ENCODE measurements at places on chromosomes 11 and 22.
A peak's percentile ranks its signal among the peaks of the same experiment; 100 is the strongest.

GRCh38 chr11:985848-986247 is 50.7 kb downstream of the MUC6 start:
- H3K27me3 ChIP-seq, result no peaks in the 10 kb centered on the region
- H3K4me1 ChIP-seq, result peaks cover 7% of the 10 kb centered on the region
- H3K36me3 ChIP-seq, result peaks cover 68% of the 10 kb centered on the region
- H3K27ac ChIP-seq, result no peak overlapping the region
- DNase-seq, result no peak

- H3K36me3 ChIP-seq, result no peaks in the 10 kb centered on the region
- no peak for DNase-seq
- H3K4me3 ChIP-seq, result no peak overlapping the region
- no peaks in the 10 kb centered on the region for H3K4me1 ChIP-seq
- no peaks in the 10 kb centered on the region for H3K27me3 ChIP-seq
Measured at GRCh38 chr22:49328118-49328475, 499.6 kb downstream of the BRD1 start.

DNA sequence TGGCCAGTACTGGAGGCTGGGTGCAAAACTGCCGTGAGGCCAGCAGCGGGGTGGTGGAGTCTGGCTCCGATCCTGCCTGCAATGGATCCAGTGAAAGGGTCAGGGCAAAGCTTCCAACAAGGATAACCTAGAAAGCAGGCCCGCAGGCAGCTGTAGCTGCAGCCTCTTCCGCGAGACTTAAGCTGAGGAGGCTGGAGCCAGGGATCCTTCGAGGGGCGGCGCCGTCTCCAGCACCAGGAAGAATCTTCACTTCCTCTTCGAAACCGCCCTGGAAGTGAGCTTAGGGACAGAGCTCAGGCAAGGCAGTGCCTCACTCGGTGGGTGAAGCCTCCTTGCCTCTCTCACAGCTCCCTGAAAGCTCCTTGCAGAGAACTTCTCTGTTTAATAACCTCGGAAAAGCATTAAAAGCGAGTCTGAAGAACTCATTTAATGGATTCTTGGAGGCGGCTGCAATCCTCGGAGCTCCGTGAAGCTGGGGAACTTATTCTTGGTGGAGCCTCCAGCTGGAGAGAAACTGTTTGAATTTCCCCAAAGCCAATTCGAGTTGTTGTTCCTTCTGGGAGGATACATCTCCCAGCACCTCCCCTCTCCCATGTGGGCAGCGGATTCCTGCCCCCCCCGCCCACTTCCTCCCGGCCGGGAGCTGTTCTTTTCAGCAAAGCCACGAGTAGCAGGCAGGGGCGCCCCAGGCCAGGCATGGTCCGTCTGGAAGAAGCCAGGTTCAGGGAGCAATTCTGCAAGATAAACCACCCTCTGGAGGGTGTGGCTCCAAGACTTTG is 169.9 kb downstream of the CTTN start:
- no peaks in the 10 kb centered on the region for H3K27me3 ChIP-seq
- H3K36me3 ChIP-seq, result no peaks in the 10 kb centered on the region
- peak overlapping the region; percentile 72 for H3K4me3 ChIP-seq
- H3K27ac ChIP-seq, result peak overlapping the region; percentile 47
- H3K4me1 ChIP-seq, result peaks cover 16% of the 10 kb centered on the region

GRCh38 chr22:50376085-50376651 is 33.0 kb downstream of the PPP6R2 start:
- H3K27ac ChIP-seq, result no peak overlapping the region
- no peak for DNase-seq
- peaks cover 40% of the 10 kb centered on the region for H3K36me3 ChIP-seq
- no peaks in the 10 kb centered on the region for H3K4me1 ChIP-seq

DNA sequence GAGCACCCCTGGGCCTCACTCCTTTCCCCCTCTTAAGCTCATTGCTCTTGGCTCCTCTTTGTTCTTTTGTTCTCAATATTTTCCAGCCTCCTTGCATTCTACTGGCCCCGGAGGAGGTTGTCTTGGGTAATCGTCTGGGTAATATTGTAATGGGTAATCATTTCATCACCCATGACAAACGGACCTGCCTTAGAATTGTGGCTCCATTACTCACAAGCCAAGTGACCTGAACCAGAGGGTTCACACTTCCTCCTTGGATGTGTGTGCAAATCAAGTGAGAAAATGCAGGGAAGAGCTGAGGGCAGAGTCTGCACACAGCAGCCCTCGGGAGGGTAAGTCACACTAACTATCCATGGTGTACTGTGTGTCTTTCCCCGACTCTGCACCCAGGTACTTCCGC is 305.0 kb downstream of the BUD13 start:
- no peaks in the 10 kb centered on the region for H3K27me3 ChIP-seq
- H3K4me1 ChIP-seq, result peaks cover 11% of the 10 kb centered on the region
- H3K36me3 ChIP-seq, result no peaks in the 10 kb centered on the region
- no peak overlapping the region for H3K4me3 ChIP-seq
- no peak overlapping the region for H3K27ac ChIP-seq

DNA sequence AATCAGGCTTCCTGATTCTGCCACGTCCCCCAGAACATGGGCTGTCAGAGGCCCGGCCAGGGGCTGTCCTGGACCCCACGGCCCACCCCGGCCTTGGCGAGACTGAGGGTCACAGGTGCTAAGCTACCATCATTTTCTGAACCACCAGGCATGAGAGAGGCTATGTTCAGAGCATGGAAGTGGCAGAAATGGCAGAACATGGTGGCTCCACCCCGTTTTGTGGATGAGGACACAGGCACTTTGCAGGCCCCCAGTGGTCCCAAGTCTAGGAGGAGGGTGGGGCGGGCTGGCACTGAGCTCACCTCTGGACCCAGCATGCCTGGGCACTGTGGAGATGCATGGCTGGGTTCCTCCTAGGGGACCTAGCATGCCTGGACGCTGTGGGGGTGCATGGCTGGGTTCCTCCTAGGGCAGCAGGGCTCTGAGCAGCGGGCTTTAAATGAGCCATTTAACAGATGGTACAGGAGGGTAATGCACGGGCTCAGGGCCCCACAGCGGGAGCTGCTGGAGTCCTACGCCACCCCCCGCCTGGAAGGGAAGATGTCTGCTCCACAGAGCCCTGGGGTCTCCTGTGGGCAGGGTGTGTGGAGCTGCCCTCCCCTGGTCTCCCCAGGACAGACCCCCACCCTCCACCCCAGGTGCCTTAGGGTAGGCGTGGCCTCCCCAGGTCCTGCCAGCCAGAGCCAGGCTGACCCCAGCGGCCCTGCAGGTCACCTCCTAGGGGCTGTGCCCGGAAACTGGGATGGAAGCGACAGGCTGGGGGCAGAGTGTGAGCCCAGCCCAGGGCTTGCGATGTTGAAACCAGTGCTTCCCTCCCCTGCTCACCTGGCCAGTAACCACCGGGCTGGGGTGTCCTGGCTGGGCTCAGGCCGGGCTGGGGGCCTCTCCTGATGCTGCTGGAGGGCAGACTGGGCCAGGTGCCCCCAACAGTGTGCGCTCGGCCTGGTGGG is 6.1 kb upstream of the MUC5AC start:
- no peak for DNase-seq
- H3K4me1 ChIP-seq, result no peaks in the 10 kb centered on the region
- H3K36me3 ChIP-seq, result no peaks in the 10 kb centered on the region
- H3K4me3 ChIP-seq, result no peak overlapping the region

DNA sequence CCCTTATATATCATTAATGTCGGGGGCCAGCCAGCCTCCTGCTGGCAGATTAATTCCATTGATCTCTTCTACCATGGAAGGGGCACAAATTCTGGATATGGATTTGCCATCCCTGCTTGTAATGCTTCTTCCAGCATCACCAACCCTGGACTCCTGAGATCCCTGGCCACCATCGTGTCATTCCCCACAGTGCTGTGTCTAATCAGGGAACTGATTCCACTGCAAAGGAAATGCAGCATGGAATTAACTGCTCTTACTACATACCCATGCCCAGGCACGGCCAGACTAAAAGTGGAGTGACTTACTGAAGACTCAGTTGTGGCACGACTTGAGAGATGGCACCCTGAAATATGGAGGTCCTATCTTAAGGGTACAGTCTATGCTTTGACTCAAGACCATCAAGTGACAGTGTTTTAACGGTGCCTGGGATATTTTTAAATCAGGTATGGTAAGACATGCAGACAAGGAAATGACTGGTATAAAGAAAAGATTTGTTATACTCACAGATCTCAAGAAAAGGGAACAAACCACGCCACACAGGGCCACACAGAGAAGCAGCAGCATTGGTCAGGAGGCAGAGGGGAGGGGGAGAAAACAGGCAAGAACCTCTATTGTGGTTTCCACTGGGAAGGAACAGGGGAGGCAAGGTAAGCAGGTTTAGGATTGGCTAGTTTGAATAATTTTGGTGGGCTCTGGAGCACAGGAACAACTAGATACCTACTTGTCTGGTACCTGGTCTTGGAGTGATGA is 65.1 kb downstream of the IGLL5 start:
- H3K27me3 ChIP-seq, result no peaks in the 10 kb centered on the region
- no peaks in the 10 kb centered on the region for H3K36me3 ChIP-seq
- no peak overlapping the region for H3K27ac ChIP-seq

GRCh38 chr11:1748636-1749394 is 1.6 kb downstream of the IFITM10 start:
- peaks cover 14% of the 10 kb centered on the region for H3K36me3 ChIP-seq
- peak overlapping the region; percentile 88 for H3K4me3 ChIP-seq
- no peak for DNase-seq
- peak overlapping the region; percentile 98 for H3K27ac ChIP-seq
- H3K4me1 ChIP-seq, result peaks cover 65% of the 10 kb centered on the region
- H3K27me3 ChIP-seq, result no peaks in the 10 kb centered on the region

- no peaks in the 10 kb centered on the region for H3K36me3 ChIP-seq
- H3K4me3 ChIP-seq, result no peak overlapping the region
- no peak overlapping the region for H3K27ac ChIP-seq
Measured at GRCh38 chr11:121035780-121036179, 11.9 kb downstream of the TBCEL start.

DNA sequence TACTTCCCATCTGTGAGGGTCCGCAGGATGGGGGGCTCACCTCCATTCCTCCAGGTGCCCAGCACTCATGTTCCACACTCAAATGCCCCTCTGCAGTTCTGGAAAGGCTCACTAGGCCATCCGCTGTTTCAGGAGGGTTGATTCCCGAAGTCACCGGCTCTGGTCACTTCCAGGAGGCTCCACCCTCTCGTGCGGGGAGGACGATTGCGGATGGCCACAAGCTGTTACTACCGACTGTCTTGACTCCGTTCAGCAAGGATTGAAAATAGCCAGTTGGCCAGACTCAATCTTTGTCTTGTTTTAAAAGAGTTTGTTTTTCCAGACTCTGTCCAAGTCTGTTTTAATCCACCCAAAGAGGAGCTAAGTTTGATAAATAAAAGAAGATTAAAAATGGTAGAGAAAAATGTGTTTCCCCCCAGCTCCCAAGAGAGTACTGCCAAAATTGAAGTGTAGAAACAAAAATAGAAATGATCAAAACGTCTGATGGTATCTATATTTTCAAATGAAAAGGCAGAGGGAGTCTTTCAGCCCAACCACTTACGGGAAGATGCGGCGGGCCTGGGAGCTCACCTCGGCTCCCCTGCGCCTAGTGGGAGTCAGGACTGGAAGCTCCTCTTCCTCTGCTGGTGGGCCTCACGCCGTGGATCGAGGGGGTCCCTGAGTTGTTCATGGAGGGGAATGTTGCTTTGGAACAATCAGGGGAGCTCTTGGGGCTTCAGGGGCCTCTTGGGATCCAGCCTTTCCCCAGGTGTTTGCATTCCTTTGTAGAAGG is 1280.8 kb downstream of the BRD1 start:
- H3K4me3 ChIP-seq, result no peak overlapping the region
- H3K36me3 ChIP-seq, result no peaks in the 10 kb centered on the region
- H3K4me1 ChIP-seq, result no peaks in the 10 kb centered on the region

DNA sequence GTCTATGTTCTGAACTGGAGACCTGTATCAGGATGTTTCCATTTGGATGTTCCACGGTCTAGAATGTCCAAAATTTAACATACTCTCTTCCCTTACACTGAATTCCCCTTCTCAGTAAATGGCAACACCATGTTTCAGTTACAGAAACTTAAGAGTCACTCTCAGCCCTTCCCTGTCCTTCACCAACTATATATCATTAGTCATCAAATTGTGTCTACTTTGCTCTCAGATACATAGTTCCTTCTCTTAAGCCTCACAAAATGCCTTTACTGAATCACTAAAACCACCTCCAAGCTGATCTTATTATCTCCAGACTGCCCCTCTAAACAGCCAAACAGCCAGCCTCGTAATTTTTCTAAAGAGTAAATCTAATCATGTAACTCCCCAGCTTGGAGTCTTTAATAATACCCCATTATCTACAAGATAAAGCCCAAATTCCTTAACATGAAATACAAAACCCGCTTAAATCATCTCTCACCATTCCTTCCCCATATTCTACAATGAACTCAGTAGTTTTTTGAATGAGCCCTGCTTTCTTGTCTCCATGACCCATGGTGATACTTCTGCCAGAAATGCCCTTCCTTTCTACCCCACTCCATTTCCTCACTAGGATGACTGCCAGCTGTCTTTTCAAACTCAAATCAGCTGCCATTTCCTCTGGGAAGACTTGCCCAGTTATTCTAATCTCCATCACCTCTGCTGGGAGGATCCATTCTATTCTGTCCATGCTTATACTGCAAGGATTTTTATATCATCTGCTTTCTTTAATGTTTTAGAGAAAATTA is 102.7 kb upstream of the ARHGAP42 start:
- H3K4me1 ChIP-seq, result no peaks in the 10 kb centered on the region
- H3K27me3 ChIP-seq, result no peaks in the 10 kb centered on the region
- no peak for DNase-seq
- no peak overlapping the region for H3K4me3 ChIP-seq

DNA sequence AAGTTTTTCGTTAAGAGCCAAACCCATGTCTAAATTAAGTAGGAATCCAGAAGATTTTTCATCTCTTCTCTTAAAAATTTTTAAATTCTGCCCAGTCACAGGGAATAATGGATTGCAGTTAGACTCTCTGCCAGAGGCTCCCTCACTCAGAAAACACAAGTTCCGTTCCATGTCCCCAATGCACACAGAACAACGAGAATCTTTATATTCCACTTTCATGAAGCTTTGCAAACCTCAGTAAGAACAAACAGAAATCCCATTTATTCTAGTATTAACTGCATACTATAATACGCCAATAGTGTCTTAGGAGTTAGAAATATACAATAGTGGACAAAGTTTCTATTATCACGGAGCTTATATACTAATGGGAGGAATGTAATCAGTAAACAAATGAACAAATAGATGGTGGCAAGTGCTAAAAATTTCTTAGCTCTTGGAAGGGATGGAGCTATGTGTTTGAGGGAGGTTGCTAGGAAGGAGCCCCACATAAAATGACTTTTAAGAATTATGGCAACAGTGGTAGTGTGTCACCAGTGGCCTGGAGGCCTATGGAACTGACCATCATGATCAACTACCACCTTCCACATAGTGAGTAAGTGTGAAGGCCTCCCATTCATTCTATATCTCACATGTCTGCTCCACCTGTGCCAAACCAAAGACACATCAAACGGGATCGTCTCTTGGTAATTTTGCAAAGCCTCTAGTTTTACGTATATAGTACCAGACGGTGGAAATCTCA is 24.9 kb downstream of the PICALM start:
- H3K27ac ChIP-seq, result no peak overlapping the region
- H3K4me1 ChIP-seq, result peaks cover 58% of the 10 kb centered on the region
- no peaks in the 10 kb centered on the region for H3K27me3 ChIP-seq
- DNase-seq, result no peak
